CD4-positive, alpha-beta T cell treated with Interleukin-21 for 1 hour (primary cell): ENCODE measurements at places on chromosomes 2 and 18.

DNA sequence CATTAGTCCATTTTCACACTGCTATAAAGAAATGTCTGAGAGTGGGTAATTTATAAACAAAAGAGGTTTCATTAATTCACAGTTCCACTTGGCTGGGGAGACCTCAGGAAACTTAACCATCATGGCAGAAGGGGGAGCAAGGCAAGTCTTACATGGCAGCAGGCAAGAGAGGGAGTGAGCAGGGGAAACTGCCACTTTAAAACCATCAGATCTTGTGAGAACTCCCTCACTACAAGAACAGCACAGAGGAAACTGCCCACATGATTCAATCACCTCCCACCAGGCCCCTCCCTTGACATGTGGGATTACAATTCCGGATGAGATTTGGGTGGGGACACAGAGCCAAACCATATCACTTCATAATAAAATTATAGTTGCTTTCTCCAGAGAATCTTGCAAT lies 365.5 kb upstream of the ID2 start:
- no peak for DNase-seq

DNA sequence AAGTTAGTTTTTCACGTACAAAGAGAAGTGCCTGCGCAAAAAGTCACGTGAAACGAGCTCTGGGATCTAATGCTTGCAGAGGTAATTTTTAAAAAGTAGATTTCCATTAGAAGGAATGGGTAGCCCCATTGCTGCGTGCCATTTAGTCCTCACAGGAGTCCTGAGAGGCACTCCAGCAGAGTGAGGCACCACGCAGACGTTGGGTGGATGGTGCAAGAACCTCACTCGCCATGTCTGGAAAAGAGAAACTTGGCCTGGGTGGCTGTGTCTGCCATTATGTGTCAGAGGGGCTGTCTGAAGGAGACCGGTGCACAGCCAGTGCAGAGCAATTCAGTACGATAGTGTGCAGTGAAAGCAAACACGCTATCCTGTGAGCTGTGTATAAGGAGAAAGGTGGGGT lies 1.8 kb upstream of the HDAC4 start:
- no peak for DNase-seq

- no peak for DNase-seq
Measured at GRCh38 chr2:24334245-24334633, 26.1 kb downstream of the ITSN2 start.

DNA sequence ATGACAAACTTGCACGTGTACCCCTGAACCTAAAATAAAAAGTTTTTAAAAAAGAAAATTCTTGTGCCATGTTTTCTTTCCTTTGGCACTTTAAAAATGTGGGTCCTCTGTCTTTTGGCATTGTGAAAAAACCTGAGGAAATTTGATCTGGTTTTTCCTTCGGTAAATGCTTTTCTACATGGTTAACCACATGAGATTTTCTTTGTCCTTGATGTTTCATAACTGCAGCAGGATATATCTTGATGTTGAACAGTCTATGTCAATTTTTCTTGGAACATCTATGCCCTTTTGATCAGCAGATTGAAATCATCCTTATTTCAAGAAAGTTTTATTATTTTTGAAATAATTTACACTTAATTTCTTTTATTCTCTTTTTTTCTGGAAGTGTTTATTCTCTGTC lies 109.1 kb downstream of the TMEM17 start:
- DNase-seq, result no peak

DNA sequence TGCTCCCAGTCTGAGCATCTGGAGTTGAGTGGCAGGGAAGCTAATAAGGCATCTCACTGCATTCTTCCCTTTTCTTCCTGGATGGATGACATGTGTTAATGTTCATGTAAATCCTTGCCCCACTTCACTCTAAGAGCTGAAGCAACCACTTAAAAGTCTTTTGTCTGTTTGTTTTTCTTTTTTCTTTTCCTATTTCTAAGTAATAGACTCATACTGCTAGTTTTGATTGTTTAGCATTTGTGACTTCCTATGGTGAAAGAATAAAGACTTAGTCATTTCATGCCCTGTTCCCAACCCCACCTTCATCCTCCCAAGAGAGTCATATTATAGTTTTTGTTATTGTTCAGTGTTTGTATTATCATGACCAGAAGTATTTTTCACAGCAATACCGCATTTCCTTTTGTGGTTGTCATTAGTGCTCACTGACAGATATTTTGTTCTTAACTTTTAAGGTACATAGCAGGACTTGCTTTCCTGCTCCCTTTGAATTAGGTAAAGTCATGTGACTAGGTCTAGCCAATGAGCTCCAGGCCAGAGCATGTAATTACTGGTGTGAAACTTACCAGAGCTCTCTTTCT lies 18.1 kb upstream of the SPP2 start:
- DNase-seq, result peak; percentile 78

- DNase-seq, result no peak
Measured at GRCh38 chr2:40072442-40073232, 293.6 kb upstream of the THUMPD2 start.

DNA sequence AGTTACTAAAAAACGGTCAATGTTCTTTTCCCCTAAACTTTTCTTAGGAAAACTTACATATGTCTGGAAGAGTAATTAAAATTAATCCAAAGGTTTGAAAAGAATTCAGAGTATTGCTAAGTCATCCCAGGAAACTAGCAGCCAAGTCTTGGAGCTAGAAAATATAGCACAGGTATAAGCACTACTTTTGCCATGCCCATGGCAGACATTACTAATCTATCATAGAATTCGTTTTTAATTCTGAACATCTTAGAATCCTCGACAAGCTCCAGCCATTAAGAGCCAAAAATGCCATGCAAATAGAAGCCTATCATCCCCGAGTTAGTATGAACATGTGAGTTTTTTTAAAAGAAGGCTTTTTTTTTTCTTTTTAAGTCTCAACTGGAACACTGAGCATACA lies 395.0 kb downstream of the ZEB2 start:
- no peak for DNase-seq

GRCh38 chr2:200340508-200341224 lies 34.2 kb downstream of the SPATS2L start:
- no peak for DNase-seq

GRCh38 chr2:63364866-63365265 lies 223.4 kb downstream of the WDPCP start:
- DNase-seq, result no peak

- no peak for DNase-seq
Measured at GRCh38 chr2:43882312-43882711, 43.5 kb downstream of the ABCG8 start.

DNA sequence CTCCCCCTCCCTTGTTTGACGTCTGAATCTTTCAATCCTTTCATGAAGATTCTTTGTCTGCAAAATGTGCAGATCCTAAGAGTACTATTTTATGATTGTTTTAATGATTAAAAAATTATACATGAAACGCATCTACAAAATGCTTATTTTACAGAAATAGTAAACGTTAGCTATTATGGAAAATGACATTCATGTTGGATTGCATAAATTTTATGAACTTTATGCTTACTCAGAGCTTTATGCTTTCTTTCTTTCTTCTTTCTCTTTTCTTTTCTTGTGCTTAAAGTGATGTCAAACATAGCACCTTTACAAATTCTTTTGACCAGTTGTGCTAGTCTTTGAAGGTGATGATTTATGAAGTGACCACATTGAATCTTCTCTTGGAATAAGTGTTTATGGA lies 805.4 kb downstream of the ADCYAP1 start:
- DNase-seq, result no peak

DNA sequence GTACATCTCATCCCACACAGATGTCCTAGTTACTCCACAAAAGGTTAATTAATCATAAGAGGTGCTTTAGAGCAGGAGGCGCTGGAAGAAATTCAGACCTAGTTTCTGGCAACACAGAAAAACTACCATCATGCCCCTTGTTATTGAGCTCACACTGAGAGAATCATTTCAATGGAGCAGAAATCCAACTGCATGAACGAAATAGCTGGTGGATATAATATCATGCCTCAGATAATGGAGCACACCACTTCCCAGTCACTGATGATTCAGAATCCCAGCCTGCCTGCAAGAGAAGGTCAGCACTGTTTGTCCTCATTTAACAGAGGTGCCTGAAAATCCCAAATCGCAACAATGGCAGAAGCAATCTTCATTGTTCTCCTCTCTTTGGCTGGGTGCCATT lies 125.8 kb upstream of the CREB1 start:
- DNase-seq, result no peak

DNA sequence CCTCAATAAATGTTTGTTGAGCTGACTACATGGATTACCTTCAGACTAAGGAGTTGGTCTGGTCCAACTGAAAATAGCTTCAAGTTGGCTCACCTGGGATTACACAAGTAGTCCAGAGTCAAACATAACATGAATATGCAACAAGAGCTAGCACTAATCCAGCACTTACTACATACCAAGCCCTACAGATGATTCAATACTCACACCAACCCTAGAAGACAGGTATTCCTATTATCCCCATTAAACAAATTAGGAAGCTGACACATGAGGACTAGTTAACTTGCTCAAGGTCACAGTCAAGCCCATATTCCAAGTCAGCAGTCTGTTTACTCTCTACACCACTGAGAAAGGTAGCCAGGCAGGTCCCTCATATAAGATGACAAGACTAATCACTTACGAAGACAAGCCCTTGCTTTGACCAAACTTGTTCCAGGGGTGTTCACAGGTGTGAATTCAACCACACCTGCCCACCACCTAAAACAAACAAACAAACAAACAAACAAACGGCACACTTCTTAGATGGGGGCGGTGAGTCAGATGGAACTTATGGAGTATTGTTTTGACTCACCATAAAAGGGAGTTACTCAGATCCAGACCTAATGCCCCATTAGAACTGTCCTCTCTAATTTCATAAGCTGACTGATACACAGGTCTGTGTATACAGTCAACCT lies 29.1 kb downstream of the TMEM131 start:
- no peak for DNase-seq

- DNase-seq, result peak; percentile 29
Measured at GRCh38 chr2:12502759-12503158, 214.0 kb upstream of the TRIB2 start.

- no peak for DNase-seq
Measured at GRCh38 chr2:147358375-147358774, 486.5 kb upstream of the ACVR2A start.

DNA sequence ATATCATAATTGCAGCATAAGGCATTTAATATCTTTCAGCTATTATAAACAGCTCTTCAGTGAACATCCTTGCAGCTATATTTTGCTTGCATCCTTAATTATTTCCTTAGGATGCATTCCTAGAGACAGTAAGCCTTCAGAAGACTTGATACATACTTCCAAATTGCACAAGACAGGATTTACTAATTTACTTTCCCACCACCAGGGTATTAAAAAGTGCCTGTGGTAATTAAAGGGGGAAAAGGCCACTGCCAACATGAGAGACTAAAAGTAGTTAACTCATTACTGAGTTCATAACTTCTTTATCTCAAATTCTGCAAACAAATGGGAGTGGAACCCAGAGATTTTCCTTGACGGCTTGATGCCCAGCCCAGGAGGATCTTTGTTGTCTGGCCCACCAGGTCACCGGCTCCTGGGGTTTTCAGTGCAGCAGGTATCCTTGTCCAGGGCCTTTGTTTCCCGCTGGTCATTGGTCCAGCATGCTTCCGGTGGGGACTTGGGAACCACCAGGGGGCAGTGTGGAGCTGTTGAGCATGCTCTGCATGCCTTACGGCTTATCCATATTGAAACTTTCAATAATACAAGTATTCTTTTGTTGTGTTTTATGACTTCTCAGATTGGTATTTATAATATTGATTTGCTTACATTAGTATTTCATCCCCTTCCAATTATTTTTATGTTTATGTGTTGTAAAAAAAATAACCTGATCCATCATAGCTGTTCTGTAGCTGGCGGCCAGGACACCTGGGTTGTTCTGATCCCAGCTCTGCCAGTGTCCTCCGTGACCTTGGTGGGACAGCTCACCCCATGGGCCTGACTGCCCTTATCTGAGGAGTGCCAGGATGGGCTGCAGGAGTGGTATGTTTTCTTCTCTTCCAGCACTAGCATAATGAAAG lies 61.4 kb downstream of the TGOLN2 start:
- DNase-seq, result peak; percentile 68

DNA sequence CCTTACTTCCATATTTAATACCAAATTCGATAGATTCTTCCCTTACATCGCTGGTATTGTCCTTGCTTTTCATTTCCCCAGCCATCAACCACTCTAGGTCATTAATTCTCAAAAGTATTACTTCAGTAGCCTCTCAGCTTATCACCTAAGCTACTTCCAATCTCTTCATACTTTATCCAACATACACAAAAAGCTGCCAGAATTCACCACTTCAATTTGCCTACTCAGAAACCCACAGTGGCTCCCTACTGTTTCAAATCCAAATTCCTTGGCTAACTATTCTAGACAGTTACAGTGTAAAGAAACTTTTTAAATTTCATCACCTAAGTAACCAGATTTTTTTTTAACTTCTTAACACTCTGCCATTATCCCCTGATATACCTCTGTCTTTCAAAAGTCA lies 4.7 kb downstream of the SLC25A12 start:
- DNase-seq, result no peak

- DNase-seq, result no peak
Measured at GRCh38 chr2:105396254-105397024, 2.4 kb downstream of the FHL2 start.

DNA sequence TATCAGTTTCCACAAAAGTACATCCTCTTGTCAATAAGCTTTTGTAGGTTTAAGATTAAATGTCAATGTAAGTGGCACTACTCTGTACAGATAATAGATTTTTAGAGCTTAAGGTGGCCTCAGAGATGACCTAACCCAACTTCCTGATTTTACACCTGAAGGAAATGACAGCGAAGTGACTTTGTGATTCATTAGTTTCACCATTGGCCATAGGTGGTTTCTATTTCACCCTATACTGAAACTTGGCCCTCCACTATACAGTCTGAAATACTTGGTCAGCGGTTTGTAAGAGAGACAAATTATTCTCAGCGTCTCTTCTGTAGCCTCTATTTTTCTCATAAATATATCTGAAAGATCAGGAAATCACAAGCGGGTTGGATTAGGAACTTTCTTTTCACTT lies 330.4 kb upstream of the FAM98A start:
- no peak for DNase-seq
